CD4-positive, alpha-beta T cell treated with Interleukin-10 for 1 hour (primary cell): ENCODE measurements at places on chromosomes 5 and 9.

DNA sequence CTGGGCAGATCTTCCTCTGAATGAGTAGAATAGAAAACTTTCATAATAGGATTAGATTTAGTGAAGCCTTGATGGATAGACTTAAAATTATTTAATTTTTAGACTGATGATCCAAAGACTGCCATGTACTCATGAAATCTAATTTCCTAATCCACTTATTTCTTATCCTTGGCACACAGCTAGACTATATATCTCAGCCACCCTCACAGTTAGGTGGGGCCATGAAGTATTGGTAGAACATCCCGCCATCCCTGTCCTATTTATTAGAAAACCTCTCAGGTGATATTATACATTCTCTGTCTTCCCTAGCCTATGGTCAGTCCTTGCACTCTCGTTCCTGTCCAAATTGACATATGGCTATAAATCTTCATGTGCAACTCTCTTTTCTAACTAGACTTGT lies 110.9 kb downstream of the FAM170A start:
- DNase-seq: no peak

- DNase-seq: no peak
Observed at GRCh38 chr5:41509399-41510175, 814 bp downstream of the PLCXD3 start.

- no peak for DNase-seq
Observed at GRCh38 chr9:124625087-124625486, 117.9 kb upstream of the NR5A1 start.

DNA sequence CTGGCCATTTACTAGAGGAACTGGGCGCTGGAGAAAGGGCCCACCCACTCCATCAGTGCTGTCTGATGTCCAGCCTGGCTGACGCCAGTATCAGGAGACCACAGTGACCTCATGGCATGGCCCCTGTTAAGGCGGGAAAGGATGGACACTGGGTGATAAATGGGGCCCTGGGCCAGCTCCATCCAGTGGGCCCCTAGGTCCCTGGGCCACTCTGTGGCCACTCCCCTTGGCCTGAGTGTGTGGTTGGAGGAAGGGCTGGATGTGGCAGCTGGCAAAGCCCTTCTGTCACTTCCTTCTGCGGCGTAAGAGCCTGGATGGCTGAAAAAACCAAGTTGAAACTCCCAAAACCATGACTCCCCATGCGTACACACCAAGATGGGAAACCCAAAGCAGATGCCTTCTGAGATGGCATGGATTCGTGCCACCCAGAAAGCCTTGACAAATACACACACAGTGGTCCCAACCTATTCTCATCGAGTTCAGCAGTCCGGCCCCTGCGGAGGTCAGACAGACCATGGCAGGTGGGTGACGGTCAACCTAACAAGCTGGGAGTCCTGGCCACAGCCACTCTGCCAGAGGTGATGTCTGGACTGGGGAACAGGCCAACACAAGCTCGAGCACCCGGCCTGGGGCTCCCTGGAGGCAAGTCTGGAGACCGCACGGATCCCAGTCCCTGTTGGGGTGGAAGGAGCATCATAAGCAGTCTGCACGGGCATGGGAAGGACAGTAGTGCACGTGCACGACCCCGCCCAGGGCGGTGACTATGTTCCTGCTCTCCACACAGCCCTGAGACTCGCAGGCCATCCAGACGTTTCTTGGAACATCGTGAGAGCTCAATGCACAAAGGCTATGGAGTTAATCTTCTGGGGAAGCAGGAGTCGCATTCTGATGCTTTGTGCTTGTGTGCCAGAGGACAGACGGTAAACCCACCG lies 45.2 kb upstream of the NOTCH1 start:
- no peak for DNase-seq
